ENCODE measurements at places on chromosomes 5 and 9.

DNA sequence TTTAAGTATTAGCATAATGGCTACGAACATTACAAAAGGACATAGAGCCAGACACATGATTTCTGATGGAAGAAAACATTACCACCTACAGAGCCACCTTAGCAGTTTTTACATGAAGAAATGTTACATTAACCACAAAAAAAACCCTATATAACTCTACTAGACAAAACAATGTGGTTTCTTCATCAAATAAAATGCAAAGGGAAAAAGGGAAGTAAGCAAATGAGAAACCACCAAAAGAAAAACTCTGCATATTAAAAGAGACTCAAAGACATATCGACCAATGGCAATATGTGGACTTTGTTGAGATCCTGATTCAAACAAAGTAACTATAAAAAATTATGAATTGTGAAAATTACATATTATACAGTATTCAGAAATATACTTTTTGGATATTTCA is 132.7 kb downstream of the TSSK1B start:
- DNase-seq = no peak

GRCh38 chr9:113616116-113616515 is 152.6 kb downstream of the RGS3 start:
- no peak for DNase-seq

DNA sequence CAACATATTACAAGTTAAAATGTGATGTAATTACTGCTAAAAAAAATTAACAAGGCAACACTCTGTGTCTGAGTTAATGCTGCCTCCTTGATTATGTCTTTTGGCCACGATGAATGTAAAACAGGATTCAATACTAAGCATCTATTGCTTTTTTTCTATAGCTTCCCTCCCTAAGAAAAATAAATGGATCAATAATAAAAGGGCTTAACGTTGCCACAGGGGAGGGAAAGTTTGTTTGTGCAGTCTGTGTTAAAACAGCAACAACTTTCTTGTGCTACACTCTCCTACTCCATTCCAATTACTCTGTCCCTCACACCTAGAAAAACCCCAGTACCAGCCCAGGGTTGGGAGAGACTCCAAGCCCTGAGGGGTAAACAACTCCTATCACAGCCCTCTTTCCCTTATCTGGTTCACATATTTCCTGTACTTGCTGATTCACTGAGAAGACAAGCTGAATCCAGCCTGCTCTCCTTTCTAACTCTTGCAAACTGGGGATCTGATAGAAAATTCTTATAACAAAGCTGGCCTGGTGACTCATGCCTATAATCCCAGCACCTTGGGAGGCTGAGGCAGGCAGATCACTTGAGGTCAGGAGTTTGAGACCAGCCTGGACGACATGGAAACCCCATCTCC is 44.8 kb downstream of the PTPN3 start:
- no peak for DNase-seq

- DNase-seq = no peak
These were observed 2.1 kb downstream of the KIF12 start for GRCh38 chr9:114096866-114097612.

GRCh38 chr9:79408200-79408599 is 163.6 kb upstream of the TLE4 start:
- DNase-seq = no peak

GRCh38 chr5:140207250-140207964 is 32.4 kb downstream of the CYSTM1 start:
- no peak for DNase-seq

- no peak for DNase-seq
These were observed 2.7 kb upstream of the ADAM19 start for GRCh38 chr5:157578079-157578780.

GRCh38 chr9:125486576-125486975 is 220.4 kb downstream of the MAPKAP1 start:
- no peak for DNase-seq

DNA sequence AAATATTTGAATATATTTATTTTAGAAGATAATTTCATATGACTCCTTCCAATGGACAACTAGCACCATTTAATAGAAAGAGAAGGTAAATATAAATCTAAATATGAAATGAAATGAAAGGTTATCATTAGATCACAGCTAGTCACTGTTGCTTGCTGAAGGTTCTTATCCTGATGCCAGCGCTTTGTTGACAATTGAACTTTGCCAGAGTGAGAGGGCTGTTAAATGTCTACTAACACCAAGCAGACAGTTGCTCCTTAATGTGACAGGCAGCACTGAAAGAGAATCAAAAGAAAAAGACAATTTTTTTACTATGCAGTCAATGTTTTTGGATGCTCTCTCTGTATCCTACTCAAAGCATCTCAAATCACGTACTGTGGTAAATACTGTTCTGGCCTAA is 152.6 kb upstream of the SEMA6A start:
- no peak for DNase-seq

GRCh38 chr5:148853868-148854267 is 27.5 kb downstream of the ADRB2 start:
- DNase-seq = no peak

- DNase-seq = no peak
These were observed 351.0 kb downstream of the PRELID2 start for GRCh38 chr5:145484158-145484557.

DNA sequence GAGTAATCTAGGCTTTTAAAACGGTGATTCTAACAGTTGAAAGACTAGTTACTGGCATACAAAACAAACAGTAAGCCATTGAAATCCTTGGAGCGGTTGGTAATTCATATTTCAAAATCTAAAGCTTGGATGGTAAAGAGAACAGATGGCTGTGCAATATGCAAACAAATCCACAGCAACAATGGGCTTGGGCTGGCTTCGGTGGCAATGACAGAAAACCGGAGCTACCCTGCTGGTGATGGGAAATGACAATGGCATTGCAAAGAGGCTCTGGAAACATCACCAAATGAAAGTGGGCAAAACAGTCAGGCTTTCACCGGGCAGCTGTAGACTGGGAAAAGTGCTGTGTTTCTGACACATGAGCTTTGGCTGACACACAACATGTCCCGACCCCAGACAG is 42.2 kb downstream of the MED27 start:
- no peak for DNase-seq

DNA sequence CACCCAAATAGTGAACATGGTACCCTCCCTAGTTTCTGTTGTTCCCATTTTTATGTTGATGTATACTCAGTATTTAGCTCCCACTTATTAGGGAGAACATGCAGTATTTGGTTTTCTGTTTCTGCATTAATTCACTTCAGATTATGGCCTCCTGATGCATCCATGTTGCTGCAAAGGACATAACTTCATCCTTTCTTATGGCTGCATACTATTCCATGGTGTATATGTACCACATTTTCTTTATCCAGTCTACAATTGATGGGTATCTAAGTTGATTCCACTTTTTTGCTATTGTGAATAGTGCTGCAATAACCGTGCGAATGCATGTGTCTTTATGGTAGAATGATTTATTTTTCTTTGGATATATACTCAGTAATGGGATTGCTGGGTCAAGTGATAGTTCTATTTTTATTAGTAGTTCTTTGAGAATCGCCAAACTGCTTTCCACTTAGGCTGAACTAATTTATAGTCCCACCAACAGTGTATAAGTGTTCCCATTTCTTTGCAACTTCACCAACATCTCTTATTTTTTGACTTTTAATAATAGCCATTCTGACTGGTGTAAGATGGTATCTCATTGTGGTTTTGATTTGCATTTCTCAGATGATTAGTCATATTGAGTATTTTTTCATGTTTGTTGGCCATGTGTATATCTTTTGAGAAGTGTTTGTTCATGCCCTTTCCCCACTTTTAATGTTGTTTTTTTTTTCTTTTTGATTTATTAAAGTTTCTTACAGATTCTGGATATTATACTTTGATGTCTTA is 79.6 kb downstream of the SMIM15 start:
- no peak for DNase-seq
